ENCODE measurements at places on chromosomes 13 and 19.
A peak's percentile ranks its signal among the peaks of the same experiment; 100 is the strongest.

DNA sequence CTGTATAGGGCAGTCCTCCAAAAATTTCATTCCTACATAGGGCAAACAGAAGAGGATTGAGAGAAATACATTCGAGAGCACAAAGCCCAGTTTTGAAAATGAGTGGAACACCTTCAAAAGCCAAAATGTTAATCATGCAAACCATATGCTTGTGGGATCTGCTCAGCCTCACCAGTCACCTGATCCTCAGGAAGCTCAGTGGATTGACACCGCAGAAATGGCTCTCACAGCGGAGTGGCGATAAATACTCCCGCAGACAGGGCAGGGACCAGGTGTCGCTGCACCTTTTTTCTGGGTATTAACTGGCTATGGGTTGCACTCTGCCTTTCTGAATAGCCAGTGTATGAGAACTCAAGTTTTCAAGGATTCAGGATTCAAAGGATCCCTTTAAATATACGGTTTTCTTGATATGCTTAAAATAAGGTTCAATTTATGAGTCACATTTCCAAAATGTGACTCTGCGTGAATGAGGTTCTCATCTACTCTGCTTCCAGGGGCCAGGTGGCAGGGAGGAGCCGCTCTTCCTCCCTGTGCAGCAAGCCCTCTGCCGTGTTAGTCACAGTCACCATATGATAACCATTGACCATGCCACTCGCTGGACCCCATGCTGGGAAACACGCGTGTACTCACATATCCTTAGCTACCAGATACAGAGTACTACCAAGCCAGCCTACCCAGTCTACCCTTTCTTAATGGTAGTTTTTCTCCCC is 18.3 kb upstream of the DHRS12 start:
- DNase-seq = no peak

- DNase-seq = peak; percentile 33
Measured at GRCh38 chr19:49056101-49056901, 1.2 kb downstream of the CGB7 start.

GRCh38 chr13:81058916-81059290 is 718.0 kb upstream of the SPRY2 start:
- DNase-seq = no peak

DNA sequence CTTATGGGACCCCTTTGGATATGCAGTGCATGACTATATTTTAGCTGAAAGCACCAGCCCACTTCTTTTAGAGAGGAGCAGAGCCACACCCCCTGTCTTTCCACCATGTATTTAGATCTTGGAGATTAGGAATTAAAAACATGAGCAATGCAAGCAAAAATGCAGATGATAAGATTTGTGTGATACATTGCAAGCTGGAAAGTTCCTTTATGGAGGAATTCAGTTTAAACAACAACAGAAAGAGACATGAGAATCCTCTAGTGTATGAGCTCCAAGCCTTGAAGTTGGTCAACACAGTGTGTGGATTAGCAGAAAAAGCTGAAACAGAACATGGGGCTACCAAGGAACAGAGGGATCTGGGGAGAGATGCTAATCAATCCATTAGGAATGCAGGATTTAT is 529.8 kb upstream of the NBEA start:
- DNase-seq = no peak

DNA sequence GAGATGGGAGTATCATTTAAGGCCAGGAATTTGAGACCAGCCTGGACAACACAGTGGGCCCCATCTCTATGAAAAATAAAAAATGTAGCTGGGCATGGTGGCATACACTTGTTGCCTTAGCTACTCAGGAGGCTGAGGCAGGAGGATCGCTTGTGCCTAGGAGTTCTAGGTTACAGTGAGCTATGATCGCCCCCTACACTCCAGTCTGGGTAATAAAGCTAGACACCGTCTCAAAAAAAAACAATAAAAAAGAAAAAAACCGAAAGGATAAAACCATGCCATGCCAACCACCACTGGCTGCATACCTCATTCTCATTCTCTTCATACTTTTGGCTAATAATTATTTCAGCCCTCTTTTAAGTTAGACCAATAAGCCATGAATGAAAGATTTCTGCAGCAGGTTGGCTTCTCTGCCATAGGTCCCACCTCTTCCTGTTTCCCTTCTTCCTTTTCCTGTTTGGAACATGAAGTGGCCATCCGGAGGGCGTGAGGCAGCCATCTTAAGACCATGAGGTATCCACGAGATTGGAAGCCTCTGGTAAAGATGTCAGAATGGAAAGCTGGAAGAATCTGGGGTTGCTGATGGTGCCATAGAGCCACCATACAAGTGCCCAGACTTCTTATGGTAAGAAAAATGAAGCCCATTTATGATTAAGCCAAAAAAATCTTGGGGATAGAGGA is 171.3 kb downstream of the CACNA1A start:
- DNase-seq = no peak

DNA sequence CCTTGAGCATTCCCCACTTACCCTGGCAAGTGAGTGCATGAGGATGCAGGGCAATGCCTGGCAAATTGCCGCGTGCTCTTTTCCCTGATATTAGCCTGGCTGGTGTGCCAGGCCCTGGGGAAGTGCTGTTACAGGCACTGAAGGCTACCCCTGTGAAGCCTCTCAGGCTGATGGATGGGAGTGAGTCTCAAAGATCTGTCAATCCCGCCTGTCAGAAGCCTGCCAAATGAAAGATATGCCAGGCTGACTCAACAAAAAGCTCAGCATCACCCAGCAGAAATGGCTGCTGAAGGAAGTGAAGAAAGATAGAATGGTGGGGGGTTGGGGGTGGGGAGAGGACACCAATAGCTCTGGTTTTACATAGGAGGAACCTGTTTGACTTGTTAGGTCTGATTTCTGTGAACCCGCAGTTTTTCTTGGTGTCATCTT is 112.1 kb downstream of the LACC1 start:
- DNase-seq = no peak

DNA sequence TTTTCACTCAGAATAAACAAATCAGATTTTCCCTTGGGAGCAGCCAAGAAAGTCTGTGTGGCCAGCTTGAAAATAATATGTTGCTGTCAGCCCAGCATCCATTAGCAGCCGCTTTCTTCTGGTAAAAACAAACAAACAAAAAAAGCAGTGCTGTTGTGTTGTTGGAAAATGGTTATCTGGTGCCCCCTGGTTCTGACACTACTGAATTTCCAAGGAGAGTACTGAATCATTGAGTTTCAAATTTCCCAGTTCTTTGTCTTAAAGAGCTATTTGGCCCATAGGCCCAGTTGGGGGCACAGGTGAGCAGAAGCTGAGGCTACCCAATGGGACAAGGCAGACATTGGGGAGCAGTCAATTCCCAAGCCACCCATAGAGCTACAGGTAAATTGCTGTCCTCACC is 995.9 kb downstream of the UQCRFS1 start:
- no peak for DNase-seq

DNA sequence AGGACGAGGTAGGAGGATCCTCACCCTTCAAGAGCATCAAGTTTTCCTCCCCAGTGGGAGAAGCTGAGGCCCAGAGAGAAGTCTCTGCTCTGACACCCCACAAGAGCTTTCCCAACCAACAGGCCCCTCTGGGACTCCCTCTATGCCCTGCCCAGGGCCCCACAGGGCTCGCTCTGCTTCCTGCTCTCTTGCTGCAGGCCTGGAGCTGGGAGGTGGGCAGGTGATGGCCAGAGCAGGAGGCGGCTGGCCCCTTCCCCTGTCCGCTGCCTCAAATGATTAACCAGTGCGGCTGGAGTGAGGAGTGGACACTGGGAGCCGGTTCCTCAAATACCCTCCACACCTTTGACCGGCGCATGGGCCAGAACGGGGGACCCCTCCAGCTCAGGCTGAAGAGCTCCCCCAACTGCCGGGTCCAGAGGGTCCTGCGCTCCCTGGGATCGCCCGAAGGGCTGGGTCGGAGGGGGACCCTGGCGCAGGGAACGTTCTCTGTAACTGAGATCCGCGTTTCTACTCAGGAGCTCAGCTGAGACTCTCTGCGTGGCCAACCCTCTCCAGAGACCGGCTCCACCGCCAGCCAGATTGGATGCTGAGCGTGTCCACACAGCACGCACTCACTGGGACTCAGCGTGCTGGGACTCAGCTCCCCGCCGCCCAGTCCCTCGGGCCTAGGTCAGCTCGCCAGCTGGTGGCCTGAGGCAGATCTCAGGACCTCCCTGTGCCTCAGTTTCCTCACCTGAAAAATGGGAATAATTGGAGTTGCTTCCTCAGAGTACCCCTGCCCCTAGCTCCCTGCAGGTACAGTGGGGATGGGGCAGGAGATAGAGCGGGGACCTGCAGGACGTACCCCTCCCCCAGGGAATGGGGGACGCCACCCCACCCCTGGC is 6.7 kb upstream of the ONECUT3 start:
- DNase-seq = no peak

DNA sequence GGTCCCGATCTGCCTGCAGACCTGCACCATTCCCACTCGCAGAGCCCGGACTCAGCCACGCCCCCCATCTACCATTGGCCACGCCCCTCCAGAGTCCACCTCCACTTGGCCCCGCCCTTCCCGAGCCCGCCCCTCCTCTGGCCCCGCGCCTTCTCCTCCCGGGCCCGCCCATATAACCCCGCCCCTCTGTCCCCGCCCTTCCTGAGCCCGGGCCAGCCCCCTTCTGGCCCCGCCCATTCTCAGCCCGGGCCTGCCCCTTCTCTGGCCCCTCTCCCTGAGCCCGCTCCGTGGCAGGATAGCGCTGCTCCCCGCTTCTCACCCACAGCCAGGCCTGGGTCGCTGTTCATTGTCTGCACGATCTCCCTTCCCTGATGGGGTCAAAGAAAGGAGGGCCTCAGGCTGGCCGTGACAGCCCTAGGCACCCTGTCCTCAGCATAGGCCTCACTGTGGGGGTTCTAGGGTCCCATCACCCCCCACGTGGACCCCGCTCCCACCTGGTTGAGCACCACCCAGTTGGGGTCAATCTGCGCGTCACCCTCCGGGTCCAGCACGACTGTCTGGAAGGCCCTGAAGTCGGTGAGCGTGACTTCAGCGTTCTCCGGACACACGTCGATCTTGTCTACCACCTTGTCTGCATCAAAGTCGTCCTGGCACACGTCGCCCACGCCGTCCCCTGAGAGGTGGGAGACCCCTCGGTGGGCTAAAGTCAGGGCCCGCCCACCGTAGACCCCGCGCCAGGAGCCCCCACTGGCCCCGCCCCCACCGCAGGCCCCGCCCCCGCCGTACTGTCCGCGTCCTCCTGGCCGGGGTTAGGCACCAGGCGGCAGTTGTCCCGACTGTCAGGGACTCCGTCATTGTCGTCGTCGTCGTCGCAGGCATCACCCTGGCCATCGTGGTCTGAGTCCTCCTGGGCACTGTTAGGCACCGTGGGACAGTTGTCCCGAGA is 5.7 kb downstream of the COMP start:
- peak; percentile 30 for DNase-seq

GRCh38 chr13:98523455-98524102 is 53.3 kb downstream of the STK24 start:
- DNase-seq = no peak

GRCh38 chr19:4748589-4748988 is 24.9 kb upstream of the DPP9 start:
- DNase-seq = no peak

DNA sequence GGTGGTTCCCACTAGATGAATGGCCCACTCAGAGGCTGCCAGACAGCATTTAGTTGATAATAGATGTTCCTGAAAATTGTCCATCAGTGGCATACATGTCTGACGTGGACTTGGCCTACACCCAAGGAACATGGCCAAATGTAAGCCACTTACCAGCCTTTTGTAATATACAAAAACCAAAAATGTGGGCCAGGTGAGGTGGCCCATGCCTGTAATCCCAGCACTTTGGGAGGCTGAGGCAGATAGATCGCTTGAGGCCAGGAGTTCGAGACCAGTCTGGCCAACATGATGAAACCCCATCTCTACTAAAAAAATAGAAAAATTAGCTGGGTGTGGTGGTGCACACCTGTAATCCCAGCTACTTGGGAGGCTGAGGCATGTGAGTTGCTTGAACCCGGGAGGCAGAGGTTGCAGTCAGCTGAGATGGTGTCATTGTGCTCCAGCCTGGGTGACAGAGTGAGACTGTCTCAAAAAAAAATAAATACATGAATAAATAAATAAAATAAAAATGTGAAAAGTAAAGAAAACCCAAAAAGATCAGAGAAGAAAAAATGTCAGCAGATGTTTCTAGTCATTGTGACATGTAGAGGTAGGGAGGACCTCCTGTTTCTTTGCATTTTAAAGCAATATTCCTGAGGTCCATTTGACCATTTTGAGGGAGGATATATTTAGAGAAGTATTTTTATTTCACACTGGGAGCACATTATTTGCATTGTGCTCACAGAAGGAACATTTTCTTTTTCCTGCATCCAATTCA is 7.1 kb upstream of the WTIP start:
- DNase-seq = no peak

- DNase-seq = no peak
Measured at GRCh38 chr13:37621811-37622361, 23.3 kb upstream of the POSTN start.

DNA sequence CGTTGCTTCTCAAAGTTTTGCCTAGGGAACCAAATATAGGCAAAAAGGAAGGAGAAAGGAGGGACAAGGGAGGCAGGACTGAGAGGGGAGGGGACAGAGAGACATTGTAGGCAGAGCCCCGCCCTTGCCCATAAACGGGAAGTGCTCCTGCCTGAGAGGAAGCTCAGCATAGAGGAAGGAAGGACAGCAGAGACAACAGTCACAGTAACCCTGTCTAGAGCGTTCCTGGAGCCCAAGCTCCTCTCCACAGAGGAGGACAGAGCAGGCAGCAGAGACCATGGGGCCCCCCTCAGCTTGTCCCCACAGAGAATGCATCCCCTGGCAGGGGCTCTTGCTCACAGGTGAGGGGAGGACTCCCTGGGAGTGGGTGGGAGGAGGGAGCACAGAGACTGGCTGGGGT is at the start of gene CEACAM21:
CEACAM21 (plus strand) TSS at position 169 of the 400 bp plus-strand sequence; CDS start at position 278, 109 bp downstream.
- DNase-seq = peak; percentile 27

DNA sequence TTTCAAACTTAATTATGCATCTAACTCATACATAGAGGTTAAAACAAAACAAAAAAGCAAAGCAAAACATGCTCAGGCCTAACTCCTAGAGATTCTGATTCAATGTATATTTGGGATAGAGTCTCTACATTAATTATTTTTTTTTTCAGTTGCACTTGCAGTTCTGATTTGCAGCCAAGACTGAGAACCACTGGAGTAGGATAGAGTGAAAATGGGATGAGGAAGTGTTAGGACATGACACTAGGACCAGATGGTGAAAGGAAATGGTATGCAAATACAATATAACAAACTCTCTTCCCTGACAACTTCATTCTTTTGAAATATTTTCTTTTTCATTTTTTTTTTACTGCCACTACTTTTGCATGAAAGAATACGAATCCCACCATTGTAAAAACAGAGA is 1.8 kb downstream of the CCDC122 start:
- no peak for DNase-seq

DNA sequence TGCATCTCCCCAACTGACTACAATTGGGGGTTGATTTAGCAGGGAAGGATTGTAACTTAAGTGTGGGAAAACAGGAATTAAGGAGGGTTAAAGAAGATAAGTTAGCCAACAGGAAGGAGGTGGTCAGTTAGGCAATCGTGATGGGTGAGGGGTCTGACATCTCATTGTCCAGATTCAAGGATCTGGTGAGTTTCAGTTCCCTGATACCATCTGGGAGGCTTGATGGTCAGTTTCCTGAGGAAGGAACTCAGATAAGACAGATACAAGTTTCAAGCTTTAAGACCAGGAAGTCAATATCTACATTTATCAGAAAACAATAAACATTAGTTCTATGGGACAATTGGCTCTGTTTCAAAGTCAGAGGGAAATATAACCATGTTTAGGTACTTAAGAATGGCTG is 601.8 kb downstream of the SLITRK6 start:
- no peak for DNase-seq

- DNase-seq = no peak
Measured at GRCh38 chr13:86579662-86580061, 780.4 kb upstream of the SLITRK6 start.

All from activated T-helper 1 cell treated with Interleukin-2 at 50 U/mL for 16 hours (primary cell).